ENCODE measurements at places on chromosomes 7 and 10.

GRCh38 chr7:12539681-12540080, 30.8 kb upstream of the SCIN start:
- DNase-seq: no peak

DNA sequence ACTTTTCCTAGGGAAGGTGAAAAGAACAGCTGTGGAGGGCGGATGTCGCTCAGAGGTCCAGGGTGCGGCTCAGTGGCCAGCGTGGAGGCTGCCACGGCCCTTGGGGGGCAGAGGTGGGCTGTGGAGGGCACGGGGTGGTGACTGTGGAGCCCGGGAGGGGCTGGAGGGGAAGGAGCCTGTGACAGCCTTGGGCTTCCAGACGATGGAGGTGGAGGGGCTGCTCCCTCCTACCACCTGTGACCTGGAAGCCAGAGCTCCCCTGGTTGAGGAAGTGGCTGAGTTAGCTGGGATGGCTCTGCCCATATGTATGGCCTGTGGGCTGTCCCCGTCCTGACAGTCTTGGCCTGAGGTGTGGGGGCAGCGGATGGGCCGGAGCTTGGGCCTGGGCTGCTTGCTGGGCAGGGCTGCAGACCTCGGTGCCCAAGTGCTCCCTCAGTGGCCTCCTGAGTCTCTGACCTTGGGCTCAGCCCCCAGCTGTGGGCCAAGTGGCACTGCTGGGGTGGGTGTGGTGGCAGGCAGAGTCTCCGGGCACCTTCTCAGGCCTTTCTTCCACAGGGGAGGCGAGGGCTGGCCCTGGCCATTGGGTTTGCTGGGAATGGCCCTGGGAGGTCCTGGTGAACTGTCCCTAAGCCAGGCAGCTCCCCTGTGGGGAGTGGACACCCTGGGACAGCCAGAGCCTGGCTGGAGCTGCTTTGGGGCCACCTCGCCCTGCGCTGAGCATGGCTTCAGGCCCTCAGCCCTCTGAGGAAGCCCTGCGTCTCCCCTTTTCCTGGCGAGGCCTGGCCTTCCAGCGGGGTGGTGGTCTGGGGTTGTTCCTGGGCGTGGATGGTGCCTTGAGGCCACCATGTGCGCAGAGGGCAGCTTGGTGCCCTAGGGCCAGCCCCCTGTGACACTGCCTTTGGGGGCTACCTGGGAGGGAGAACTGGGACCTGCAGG, 3.9 kb downstream of the BRI3 start:
- DNase-seq: no peak

DNA sequence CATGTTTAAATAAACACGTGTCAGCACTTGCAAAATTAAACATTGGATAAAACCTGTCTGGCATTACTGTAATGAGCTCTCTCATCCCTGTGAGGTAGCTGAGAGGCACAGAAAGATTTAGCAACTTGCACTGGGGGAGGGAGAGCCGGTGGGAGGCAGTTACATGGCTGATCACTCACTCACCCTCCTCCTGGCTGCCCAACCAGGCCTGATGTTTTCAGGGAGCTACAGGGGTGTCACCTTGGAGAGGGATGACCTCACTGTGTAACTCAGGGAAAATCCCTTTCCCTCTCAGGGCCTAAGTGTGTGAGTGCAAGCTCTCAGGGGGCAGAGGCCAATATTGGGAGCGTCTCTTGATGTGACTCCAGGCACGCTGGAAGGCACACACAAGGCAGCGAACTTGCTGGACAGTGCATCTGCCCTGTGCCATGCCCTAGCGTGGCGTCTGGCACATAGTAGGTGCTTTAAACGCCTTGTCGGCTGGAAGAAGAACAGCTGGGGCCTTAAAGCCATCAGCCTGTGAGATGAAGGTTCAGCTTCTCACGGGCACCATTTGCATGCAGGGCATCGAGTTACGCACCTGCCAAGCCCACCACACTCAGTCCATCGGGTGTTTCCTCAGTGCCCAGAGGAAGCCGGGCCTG, 51.1 kb downstream of the ELFN1 start:
- DNase-seq: no peak

- DNase-seq: no peak
Measured at GRCh38 chr10:121983852-121984251, 5.1 kb upstream of the TACC2 start.

DNA sequence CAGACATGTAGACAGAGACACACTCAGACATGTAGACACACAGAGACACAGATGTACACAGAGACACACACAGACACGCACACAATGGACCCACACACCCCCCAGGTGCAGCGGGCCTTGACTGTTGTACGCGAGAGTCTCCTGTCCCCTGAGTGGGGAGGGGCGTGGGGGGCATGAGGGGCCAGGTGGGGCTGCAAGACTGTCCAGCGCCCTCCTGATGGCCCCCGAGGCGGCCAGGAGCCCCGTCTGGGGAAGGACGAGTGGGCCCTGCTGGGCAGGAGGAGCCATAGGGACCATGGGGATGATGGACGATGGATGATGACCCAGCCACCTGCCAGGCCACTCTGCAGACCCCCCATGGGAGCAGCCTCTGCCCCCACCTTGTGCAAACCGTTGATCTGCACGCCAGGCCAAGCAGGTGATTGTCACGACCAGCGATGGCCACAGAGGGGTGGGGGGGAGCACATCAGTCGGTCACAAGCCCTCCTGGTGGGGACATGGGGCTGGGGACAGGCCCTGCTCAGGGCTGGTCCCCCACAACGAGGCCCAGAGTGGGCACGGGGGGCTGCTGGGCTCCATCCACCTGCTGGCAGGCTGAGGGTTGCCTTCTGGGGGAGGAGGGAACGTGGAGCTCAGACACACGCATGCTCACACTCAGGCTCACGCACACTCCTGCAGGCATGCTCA, 11.6 kb downstream of the VENTX start:
- DNase-seq: no peak

DNA sequence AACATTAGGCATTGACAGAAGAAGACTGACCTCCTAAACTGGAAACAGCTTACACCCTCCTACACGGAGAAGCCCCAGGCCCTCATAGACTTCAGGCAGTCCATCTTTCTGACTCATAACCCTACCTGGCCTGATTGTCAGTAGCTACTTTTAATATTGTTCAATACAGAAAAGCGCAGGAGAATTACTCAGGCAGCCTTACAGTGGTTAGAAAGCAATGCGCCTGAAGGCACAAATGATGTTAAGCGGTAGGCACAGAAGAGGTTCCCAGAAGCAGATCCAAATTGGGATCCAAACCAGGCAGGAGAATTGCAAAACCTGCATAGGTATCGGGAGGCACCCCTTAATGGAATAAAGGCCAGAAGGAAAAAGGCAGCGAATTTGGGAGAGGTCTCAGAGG, 5.4 kb upstream of the CYREN start:
- DNase-seq: no peak

DNA sequence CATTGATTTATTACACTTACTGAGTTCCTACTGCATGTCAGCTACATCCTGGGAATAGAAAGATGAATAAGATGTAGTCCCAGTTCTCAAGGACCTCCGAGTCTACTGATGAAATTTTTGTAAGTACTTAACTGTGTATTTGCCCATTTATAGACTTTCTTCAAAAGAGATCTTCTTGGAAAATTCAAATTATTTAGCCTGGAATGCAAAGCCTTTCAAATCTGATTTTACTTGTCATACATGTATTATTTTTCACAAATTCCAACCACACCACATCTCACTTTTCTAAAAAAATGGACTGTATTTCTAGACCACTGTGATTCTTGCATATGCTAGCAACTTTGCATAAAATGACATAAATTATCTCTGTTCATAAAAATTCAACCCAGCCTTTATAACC, 581.3 kb downstream of the ATRNL1 start:
- no peak for DNase-seq

DNA sequence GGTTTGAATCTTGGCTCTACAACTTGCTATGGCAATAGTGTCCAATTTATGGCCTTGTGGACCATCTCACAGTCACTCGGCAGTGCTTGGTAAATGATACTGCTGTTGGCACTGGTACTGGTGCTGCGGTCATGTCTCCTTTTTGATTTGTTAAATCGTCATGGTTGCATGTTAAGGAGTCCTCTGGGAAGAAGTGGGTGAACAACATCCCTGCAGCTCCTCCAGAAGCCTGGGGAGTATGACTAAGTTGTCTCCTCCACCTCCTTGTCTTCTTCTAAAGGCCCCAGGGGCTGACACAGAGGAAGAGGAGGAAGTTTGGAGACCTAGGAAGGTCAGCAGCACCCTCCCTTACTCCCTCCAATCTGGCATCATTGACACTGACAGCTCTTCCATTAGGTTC, 8.5 kb downstream of the ITPRIP start:
- DNase-seq: no peak

DNA sequence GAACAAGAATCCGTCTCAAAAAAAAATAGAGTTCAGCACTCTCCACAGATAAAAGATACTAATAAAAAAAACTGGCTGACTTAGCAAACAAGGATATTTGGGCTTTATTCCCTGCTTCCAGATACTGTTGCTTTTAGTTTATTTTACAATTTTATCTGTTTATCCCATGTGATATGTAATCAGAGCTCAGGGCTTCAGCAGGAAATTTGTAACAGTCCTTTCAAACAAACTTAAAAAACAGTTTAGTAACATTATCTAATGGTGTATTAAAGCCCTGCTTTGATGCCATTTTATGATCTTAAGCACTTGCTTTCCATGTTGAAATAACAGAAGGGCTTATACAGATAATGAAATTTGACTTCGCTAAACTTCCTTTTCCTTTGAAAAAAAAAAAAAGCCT, 28.1 kb downstream of the DCLRE1A start:
- DNase-seq: no peak

GRCh38 chr7:55212176-55212575, 153.0 kb upstream of the LANCL2 start:
- DNase-seq: no peak

DNA sequence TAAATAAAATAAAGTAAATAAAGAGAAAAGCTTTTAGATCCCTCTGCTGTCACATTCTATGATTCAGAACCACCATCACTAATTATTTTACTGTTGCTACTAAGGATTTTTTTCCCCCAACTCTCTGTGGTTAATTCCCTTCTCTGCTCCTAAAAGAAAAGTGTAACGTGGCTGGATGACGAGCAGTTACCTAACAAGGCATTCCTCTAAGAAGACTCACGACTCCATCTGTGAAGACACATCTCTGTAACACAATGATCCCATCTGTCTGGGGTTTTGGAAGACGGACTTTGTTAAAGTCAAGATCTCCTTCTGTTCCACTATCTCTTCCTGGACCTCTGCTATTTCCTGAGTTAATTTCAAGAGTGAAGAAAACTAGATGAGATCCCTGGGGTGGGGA, 179.9 kb downstream of the SFMBT2 start:
- DNase-seq: no peak

DNA sequence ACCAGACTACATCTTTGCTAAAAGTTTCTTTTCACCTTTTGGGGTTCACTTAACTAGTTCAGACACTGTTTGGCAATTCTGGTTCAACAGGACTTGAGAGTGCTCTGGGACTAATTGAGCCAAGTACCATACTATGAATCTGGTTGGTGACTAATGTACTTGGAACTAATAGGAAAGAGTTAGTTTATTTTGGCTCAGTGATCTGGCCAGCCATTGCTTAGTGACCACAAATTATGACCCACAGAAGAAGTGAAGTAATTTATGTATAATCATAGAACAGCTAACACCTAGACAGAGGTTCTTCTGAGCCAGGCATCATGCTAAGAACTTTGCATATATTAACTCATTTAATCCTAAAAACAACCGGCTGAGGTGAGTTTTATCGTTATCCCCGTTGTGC, 126.5 kb upstream of the JCAD start:
- no peak for DNase-seq

DNA sequence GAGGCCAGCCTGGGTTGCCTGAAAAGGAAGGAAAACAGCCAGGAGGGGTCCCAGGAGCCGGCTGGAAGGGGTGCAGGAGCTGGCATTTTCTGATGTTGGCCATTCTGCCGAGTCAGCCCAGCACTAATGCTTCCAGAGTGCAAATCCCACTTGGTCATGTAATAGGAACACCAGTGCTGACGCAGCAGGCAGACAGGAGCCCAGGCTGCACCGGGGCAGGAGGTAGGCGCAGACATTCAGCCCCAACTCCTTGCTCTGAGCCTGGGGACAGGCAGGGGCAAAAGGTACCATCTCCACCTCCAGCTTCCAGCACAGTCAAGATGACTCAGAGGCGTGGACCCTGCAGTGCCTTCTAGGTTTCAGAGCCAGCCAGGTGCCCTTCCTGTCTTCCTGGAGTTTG, 10.2 kb upstream of the YWHAG start:
- no peak for DNase-seq

DNA sequence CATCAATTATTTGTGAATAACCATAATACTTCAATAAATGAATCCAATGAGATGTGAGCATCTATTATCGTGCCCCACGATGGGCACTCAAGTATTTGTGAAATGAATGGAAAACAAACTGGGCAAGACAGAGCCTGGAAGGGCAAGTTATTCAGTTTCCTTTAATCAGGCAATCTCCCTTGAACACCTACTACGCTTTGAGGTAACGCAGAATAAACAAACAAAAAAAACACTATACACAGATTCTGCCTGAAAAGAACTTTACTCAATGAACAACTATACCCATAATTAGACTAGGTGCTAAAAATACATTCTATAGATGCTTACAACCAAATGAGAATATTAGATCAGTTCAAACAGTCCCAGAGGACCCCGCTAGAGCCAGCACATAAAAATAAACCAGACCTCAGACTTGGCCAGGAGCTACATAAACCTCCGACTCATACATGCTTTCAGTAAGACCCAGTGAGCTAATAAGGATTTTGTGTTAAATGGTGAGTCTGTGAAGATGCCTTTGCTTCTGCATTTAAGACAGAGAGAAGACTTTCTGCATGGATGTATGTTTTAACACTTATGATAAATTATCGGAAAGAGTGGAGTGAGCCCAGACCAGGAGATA, 121.3 kb downstream of the MPP7 start:
- DNase-seq: no peak

DNA sequence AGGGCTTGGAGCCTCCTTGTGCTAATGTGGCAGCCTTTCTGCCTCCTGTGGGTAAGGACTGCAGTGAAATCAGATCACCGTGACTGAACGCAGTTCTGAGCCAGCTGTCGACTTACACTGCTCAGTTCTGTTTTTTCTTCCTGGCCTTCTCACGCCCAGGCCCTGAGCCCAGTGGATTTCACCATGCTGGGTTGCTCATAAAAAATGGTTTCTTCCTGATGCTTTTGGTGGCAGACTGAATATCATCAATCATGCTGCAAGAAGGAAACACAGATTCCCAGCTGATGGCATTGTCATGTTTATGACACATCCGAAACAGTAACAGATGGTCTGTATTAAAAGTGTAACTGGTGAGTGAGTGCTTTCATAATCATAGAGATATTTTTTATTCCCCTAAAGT, 389.6 kb downstream of the GALNT17 start:
- DNase-seq: no peak

GRCh38 chr10:46286991-46287693, at the start of gene ANTXRL:
TSS of gene ANTXRL (plus strand) at chr10:46286997. CDS start at chr10:46287263, 266 bp downstream.
- no peak for DNase-seq

GRCh38 chr7:10739401-10739800, 234.3 kb upstream of the PHF14 start:
- no peak for DNase-seq

- DNase-seq: no peak
Measured at GRCh38 chr7:98598846-98599615, 18.1 kb upstream of the NPTX2 start.

DNA sequence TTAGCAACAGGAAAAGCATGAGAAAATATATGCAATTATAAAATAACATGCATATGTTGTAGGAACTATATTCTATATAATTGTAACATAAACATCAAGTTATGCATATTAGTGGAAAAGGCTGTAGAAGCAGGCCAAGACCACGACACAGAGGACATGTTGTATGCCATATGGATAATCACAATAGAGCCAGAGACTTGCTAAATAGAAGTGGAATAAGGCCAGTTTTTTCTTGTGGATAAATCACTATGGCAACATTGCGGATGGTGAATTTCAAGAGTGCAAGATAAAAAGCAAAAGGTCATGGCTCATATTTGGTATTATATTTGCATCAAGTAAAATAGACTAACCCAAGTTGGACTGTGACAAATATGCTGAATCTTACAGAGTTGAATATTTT, 93.0 kb downstream of the PCDH15 start:
- no peak for DNase-seq
